ENCODE measurements at places on chromosomes 4 and X.

DNA sequence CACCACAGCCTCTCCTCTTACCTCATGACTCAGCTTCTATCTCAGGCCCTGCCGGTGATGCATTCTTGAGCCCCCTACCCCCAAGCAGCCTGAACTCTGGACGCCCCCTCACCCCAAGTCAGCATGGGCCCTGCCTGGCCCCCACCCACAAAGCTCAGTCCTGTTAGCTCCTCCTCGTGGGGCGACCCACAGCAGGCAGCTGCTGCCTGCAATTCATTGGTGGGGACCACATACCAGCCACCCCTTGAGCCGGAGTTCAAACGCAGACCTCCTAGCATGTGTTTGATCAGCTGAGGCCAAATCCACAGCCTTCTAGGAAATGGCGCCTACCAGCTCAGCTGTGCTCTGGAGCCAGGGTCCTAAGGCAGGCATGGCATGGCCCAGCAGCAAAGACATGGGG lies 111.8 kb downstream of the EFNB1 start:
- H3K27me3 ChIP-seq = no peaks in the 10 kb centered on the region
- DNase-seq = peak; percentile 46
- no peak overlapping the region for H3K4me3 ChIP-seq
- H3K4me1 ChIP-seq = peaks cover 10% of the 10 kb centered on the region
- no peaks in the 10 kb centered on the region for H3K36me3 ChIP-seq

DNA sequence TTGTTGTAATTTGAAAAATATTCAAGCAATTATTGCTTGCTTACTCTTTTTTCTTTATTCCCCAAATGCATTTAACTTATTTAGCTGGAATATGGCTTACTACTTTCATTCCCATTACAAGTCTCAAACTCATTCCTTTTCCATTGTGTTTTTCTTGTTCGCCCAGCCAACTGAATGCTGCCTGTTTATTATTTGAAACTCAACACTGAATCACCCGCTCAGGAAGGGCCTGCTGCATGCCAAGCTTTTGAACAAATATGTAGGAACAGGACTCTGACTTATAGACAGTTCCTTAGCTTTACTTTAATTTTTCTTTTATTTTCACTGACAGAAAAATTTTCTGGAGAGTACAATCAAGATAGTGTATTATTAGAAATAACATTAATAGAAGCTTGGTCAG lies 12.9 kb downstream of the PCDH18 start:
- no peak for DNase-seq
- no peak overlapping the region for H3K27ac ChIP-seq
- H3K27me3 ChIP-seq = no peaks in the 10 kb centered on the region
- H3K36me3 ChIP-seq = peaks cover 4% of the 10 kb centered on the region
- peaks cover 6% of the 10 kb centered on the region for H3K4me1 ChIP-seq
- H3K4me3 ChIP-seq = no peak overlapping the region

DNA sequence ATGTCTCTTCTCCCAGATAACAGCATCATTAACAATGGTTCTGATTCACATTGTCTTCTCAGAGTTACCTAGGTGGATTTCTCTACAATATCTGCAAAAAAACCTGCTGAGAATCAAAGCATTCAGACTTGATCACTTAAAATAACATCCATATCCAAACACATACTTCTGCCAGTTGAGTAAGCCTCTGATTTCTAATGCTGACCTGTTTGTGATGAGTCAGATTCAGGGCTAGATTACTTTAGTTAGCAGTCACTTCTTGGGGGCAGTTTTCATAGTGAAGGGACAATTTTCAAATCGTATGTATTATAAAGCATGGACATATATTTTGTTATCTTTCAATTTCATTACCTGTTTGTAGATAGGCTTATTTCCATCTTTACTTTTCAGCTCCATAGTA lies 35.5 kb downstream of the CCNI start:
- peaks cover 8% of the 10 kb centered on the region for H3K36me3 ChIP-seq
- DNase-seq = no peak
- H3K27me3 ChIP-seq = no peaks in the 10 kb centered on the region
- no peak overlapping the region for H3K4me3 ChIP-seq
- no peaks in the 10 kb centered on the region for H3K4me1 ChIP-seq
- no peak overlapping the region for H3K27ac ChIP-seq

- no peaks in the 10 kb centered on the region for H3K27me3 ChIP-seq
- DNase-seq = no peak
These were observed 373.1 kb upstream of the LCORL start for GRCh38 chr4:18394656-18395055.

DNA sequence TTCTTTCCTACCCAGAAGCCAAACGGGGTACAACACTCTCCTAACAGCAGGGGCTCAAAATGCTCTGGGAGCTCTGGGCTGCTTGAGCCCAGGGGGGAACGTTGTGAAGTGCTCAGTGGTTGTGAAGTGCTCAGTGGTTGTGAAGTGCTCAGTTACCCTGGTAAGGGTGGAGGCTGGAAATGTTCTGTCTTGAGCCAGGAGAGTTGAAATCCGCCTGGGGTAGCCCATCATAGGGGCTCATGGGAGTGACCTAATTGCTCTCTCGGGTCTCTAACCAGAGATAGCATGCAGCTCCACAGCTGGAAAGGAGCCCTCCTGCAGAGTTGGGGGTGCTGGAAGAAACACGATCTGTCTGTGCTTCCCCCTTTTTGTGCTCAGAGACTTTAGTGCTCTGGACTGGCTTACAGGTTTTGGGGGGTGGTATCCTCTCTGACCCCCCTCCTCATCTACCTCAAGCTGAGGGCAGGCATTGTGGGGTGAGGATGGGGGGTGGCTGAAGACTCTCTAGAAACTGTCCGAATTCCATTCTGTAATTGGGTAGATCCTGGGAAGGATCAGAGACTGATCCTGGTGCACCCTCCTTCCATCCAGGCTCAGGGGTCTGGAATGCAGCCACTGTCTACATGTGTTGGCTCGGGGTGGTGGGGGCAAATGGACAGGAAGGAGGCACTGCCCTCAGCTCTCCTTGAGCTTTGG lies 2.7 kb downstream of the EFNB1 start:
- H3K4me1 ChIP-seq = no peaks in the 10 kb centered on the region
- peak overlapping the region; percentile 64 for H3K4me3 ChIP-seq
- H3K27me3 ChIP-seq = no peaks in the 10 kb centered on the region
- DNase-seq = peak; percentile 51

- no peaks in the 10 kb centered on the region for H3K4me1 ChIP-seq
- DNase-seq = no peak
- H3K36me3 ChIP-seq = no peaks in the 10 kb centered on the region
- H3K4me3 ChIP-seq = no peak overlapping the region
These were observed 13.8 kb downstream of the APBB2 start for GRCh38 chr4:41200486-41201017.

- H3K27me3 ChIP-seq = no peaks in the 10 kb centered on the region
- H3K36me3 ChIP-seq = no peaks in the 10 kb centered on the region
- no peak overlapping the region for H3K4me3 ChIP-seq
- H3K4me1 ChIP-seq = no peaks in the 10 kb centered on the region
These were observed 639.1 kb downstream of the GABRG1 start for GRCh38 chr4:45484740-45485139.

DNA sequence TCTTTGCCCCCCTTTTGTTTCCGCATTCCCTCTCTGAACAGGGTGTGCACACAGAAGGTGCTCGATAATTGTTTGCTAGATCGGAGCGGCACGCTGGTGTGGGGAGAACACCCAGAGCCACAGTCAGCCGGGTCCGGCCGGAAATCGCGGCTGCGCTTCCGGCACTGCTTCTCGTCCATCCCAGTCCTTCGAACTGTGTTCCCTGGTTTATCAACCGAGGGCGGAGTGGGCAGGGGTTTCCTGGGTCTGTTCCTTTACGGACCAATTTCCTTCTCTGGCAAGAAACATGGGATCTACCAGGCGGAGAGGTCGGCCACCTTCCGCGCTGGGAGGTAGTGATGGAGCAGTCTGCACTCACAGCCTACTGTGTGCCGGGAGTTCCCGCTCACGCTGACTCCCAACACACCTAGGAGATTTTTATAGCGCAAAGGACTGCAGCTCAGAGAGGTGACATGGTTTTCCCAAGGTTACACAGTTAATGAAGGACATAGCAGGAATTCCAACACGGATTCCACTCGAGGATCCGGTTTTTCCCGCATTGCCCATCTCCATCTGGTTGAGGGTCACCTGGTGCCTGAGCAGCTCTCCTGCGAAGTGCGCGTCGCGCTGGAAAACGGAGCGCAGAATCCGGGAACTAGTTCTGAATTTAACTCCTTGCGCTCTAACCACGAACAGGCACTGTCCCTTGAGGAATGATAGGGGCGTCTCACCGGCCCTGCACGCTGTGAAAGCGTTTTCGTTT lies 6.8 kb downstream of the MSX1 start:
- peaks cover 63% of the 10 kb centered on the region for H3K27me3 ChIP-seq
- no peaks in the 10 kb centered on the region for H3K4me1 ChIP-seq
- H3K4me3 ChIP-seq = peak overlapping the region; percentile 39
- H3K27ac ChIP-seq = no peak overlapping the region
- DNase-seq = no peak
- H3K36me3 ChIP-seq = no peaks in the 10 kb centered on the region

Data from right atrium auricular region (tissue), 2 donors.